ENCODE measurements at places on chromosomes 7 and 10.
A peak's percentile ranks its signal among the peaks of the same experiment; 100 is the strongest.

DNA sequence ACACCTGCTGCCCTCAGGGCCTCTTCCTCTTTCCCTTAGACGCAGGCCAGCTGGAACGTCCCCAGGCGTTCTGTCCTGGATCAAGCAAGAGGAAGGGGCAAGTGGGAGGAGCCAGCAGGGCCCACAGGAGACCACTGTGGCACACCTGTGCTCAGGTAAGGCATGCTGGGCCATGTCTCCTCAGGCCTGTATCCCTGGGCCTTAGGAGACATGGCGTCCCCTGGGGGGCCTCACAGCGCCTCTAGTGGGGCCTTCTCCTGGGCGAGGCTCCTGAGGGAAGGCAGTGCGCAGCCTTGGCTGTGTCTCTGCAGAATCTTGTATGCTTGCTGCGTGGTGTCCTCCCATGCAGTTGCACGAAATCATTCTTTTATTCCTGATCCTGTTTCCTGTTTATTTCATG is 31.3 kb downstream of the ZNF783 start:
- DNase-seq: no peak

GRCh38 chr7:31100445-31100844 is 48.3 kb downstream of the ADCYAP1R1 start:
- DNase-seq: no peak

DNA sequence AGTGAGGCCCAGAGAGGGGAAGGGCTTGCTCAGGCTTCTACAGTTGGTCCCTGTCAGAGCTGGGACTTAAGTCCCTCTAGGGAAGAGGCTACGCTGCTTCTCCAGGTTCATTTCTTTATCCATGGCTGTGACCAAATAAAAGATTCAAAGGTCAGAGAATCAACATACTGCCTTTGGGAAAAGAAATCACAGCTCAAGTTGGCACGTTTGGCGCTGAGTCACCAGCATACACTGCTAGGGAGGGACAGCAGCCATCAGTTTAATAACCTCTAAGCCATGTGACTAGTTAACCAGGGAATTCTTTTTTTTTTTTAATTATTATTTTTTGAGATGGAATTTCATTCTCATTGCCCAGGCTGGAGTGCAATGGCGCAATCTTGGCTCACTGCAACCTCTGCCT is 28.4 kb upstream of the CRHR2 start:
- no peak for DNase-seq

- no peak for DNase-seq
Observed at GRCh38 chr10:19702215-19702614, 114.0 kb upstream of the PLXDC2 start.

- DNase-seq: no peak
Observed at GRCh38 chr7:12490107-12490688, 80.3 kb upstream of the SCIN start.

DNA sequence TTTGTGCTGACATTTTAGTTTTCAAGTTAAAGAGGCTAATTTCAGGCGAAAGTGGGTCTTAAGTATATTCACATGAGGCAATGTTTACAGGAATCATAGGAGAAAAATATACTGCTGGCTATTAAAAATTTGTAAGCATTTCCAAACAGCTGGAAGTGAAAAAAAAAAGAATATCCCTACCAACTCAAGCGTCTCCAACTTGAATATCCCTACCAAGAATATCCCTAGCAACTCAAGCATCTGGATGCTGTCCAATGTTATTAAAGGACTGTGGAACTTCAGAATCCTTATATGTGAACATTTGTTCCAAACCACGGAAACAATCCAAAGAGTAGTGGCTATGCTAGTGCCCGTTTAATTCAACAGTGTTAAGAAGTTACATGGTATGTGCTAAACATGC is 1303.0 kb downstream of the GATA3 start:
- no peak for DNase-seq

DNA sequence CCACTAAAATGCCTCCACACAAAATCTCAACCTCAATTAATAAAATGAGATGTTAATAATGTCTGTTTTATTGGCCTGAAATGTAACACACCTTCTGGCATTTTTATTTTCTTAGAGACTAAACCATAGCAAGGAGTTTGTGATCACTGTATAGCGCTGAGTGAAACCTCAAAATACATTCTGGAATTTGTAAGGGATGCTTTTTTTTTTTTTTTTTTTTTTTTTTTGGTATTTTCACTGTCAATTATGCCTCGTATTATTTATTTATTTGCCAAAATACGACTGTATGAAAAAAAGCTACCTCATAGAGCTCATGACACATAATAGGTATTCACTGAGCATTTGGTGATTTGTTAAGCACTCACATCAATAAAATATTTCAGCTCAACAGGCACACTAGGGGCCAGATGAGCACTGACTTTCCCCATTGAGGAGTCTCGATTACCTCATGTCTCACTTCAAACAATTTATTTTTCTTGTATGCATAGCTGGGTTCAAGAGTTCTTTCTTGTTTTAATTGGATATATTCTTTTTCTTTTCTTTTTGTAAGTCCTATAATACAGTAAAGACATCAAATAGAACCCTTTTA is 36.5 kb downstream of the SEMA3C start:
- no peak for DNase-seq

DNA sequence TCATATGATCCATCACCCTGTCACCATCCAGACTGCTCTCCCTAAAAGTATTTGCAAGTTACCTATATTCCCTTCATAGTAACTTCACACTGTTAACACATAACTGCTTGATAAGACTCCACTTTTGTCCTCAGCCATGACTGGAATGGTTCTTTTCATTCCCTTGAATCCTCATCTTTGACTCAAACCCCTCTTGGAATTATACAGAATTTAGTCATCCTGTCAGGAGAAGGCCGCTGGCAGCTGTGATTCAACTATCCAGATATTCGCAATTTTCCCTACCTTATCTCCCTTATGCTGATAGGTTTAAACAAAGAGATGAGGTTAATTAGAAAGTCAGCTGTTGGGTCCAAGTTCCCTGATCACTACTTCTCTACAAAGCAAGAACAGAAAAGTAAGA is 143.0 kb upstream of the HPS1 start:
- DNase-seq: no peak

DNA sequence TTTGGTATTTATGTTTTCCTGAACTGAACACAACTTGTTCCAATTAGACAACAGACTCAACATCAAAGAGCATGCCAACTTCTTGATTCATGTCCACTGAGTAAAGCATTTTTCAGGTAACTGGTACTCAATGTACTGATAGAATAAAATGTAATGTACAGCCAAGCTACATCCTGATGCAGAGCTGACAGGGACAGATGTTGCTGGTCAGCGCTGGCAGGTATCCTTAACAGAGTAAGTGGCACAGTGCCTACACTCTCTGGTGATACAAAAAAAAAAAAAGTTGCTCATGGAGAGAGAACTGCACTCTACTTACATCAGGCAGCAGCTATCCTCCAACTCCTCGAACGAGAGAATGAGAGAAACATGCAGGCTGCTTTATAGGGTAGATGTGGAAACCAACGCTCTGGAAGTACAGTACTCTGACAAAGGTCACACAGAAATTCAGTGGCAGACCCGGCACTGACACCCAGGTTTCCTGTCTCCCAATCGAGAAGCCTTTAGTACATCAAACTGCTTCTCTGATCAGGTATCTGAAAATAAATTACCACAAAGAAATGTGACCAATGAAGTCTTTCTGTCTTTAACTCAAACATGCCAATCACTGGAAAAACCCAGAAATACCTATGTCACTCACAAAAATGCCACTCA is 4.6 kb downstream of the ITGB1 start:
- DNase-seq: no peak

- no peak for DNase-seq
Observed at GRCh38 chr10:77801474-77802161, 124.9 kb downstream of the DLG5 start.

GRCh38 chr10:103114876-103115275 is 78.2 kb downstream of the NT5C2 start:
- DNase-seq: no peak

- DNase-seq: no peak
Observed at GRCh38 chr7:41544241-41544640, 158.6 kb downstream of the INHBA start.

DNA sequence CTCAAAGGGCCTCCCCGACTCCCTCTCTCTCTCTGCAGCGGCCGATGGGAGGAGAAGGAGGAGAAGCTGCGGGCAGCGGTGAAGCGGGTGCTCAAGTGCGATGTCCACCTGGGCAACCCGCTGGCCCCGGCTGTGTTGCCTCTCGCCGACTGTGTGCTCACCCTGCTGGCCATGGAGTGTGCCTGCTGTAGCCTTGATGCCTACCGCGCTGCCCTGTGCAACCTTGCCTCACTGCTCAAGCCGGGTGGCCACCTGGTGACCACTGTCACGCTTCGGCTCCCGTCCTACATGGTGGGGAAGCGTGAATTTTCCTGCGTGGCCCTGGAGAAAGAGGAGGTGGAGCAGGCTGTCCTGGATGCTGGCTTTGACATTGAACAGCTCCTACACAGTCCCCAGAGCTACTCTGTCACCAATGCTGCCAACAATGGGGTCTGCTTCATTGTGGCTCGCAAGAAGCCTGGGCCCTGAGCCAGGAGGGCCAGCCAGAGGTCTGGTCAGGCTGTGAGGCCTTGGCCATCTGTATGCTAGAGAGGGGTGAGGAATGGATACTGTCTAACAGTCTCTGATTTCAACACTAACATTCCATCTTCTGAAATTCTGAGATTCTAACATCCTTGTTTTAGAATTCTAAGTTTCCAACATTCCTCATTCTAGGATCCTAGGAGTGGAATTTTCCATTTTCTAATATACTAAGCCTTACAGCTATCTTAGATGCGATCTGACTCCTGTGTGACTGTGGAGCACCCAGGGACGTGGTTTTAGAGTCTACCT is 3.6 kb downstream of the INMT start:
- DNase-seq: no peak

- no peak for DNase-seq
Observed at GRCh38 chr10:22294694-22295093, 21.5 kb upstream of the COMMD3 start.

GRCh38 chr10:45452743-45453452 is 78.9 kb downstream of the ALOX5 start:
- DNase-seq: no peak

DNA sequence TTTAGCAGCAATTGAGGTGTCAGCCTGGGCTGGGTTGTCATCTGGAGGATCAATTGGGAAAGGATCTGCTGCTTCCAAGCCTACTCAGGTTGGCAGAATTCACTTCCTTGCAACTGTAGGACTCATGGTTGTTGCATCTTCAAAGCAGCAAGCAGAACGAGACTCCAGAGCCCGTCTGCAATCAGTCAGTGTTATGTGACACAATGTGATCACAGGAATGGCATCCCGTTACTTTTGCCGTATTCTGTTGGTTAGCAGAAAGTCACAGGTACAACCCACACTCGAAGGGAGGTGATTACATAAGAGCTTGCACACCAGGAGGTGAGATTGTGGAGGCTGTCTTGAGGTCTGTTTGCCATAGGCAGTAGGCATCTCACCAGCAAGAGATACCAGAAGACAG is 15.4 kb upstream of the LYZL1 start:
- peak; percentile 11 for DNase-seq

DNA sequence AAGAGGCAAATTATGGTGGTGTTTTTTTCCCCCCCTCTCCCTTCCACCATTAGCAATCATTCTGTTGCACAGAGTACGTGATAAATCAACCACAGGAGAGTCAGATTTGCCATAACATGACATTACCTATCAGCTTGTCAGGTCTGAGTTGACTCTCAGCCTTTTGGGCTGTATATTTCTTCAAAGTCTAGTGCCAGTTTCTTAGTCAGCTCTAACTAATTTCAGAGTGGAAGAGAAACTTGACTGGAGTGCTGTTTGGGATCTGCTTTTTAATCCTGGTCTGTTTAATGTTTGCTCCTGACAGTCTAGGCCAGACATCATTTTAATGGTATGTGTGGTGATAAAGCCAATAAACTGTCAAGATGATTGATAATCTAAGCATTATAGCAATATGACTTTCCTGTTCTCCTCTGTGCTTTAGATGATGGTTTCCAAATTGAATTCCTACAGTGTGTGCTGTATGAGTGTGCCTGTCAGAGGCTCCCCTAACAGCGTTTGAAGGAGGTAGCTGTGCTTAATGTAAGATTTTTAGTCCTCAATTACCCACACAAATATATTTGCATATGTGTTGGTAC is 76.9 kb downstream of the LRMDA start:
- DNase-seq: no peak

DNA sequence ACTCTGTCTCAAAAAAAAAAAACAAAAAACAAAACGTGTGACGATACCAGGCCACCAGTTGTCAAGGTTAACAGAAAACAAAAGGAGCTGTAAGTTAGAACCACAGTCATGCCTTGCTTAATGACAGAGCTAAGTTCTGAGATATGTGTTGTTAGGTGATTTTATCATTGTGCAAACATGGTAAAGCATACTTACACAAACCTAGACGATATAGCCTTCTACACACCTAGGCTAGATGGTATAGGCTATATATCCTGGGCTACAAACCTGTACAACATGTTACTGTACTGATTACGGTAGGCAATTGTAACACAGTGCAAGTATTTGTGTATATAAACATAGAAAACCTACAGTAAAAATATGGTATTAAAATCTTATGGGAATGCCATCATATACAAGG is 564.2 kb downstream of the HTR7 start:
- no peak for DNase-seq

DNA sequence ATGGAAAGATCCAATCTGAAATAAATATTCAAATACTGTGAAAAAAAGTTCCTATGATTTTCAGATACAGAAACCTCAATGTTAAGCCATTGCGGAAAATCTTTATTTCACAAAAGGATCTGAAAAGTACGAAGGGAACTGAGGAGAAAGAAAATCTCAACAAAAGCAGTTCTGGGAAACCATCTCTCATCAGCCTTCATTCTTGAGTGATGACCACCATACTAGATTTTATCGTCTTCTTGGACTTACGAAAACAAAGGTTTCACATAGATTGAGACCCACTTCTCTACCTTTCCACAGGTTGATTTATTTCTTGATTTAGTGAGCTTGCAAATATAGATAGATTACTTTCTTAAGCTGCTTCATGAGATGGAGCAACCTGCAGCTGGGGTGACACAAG is 293.4 kb upstream of the LYZL1 start:
- no peak for DNase-seq

DNA sequence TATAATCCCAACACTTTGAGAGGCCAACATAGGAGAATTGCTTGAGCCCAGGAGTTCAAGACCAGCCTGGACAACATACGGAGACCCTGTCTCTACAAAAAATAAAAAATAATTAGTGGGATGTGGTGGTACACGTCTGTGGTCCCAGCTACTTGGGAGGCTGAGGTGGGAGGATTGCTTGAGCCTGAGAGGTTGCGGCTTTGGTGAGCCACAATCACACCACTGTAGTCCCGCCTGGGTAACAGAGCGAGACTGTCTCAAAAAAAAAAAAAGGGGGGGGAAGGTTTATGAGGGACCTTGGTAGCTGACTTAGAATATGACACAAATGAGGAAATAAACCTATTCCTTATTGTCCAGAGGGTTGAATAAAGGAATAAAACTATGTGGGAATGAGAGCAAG is 30.8 kb downstream of the SCD start:
- DNase-seq: no peak

DNA sequence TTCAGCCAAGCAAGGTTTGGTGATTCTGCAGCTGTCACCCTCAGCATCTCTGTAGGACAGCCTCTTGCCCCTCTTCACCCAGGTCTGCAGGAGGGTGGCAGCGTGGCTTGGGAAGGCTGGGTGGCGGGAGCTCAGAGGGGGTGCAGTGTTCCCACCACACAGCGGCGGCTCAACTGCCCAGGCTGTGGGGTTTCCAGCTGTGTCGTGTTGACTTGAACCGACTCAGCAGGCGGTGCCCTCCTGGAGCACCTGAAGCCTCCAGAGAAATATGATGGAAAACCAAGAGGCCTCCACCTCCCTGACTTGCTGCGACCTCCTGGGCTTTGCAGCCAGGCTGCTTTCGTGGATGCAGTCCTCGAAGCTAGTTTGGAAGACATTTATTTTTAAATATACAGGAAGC is 68.0 kb upstream of the KLF6 start:
- DNase-seq: no peak

All from type B pancreatic cell (in vitro differentiated cells).